ENCODE measurements at places on chromosomes 13 and 19. TPM values are rescaled to one million over a fixed set of nuclear protein-coding genes. Genes with fewer than 3 reads are reported as not detected.

GRCh38 chr13:50386541-50387050 is 371.4 kb downstream of the KCNRG start:
- no peak for DNase-seq

The XRCC1 gene
- 13.9 TPM for total RNA-seq

The NR1H2 gene
- 15.1 TPM for total RNA-seq

GRCh38 chr13:33080972-33081590 is 64.9 kb downstream of the KL start:
- no peak for DNase-seq

GRCh38 chr13:113243847-113244246 is 34.4 kb downstream of the CUL4A start:
- DNase-seq: no peak

- DNase-seq: peak; percentile 91
Measured at GRCh38 chr19:15265850-15266248, 33.6 kb upstream of the EPHX3 start.

- DNase-seq: no peak
Measured at GRCh38 chr19:55276720-55277430, 3.0 kb downstream of the HSPBP1 start.

- DNase-seq: no peak
Measured at GRCh38 chr19:615619-616018, 17.7 kb downstream of the POLRMT start.

The PLPPR3 gene
- 119 TPM for total RNA-seq

DNA sequence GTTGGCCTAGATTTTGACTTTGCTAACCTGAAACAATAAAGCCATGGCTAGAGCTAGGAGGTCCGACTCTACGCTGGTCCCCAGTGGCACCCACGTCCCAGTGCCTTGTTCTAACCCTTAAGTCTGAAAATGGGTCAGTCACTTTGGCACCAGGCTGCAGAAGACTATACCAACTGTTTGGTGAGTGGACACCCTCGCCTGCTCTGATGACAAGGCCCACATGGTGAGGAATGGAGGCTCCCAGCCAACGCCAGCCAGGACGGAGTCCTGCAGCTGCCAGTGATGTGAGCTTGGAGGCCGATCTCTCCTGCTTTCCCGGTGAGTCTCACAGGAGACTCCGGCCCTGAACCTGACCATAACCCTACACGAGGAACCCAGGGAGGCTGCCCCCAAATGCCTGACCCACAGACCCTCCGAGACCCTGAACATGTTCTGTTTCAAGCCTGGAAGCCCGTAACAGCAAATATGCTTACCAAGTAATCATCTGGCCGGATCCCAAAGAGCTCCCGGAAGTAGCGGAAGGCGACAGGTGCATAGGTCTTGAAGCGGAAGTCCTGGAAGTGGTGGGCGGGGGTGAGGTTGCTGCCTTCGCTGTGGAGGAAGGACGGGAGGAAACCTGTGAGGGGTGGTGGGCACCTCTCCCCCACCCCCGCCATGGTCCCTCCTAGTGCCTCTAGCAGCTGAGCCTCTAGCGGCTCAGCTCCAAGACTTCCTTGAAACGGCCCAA is 34.1 kb upstream of the CACTIN start:
- DNase-seq: no peak

DNA sequence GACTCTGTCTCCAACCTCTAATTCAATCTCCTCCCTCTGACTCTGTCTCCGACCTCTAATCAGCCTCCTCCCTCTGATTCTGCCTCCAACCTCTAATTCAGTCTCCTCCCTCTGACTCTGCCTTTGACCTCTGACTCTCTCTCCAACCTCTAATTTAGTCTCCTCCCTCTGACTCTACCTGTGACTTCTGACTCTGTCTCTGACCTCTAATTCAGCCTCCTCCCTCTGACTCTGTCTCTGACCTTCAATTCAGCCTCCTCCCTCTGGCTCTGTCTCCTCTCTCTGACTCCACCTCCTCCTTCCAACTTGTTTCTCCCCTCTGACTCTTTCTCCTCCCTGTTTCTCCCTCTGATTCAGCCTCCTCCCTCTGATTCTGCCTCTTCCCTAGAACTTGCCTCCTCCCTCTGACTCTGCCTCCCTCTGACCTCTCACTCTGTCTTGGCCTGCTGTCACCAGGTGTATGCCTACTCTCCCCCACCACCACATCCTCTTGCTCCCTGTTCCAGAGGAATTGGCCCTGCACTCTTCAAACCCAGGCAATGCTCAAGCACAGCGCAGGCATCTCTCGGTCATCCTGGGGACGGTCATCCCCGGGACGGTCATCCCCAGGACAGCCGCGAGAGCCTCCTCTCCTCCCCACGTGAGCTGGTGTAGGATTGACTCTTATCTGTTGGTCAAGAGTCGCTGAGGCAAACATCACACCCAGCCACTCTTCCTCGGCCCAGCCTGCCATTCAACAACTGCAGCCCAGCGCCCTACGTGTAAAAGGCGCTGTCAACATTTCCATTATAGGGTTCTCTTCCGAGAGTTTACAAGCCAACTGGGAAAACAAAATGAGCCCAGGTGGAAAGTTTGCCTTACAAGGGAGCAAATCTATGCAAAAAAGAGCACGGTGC is 60.2 kb downstream of the ZIC5 start:
- DNase-seq: no peak

The DMKN gene
- under 0.01 TPM for total RNA-seq

The IGFL3 gene
- total RNA-seq: not detected

- no peak for DNase-seq
Measured at GRCh38 chr13:104034891-104035290, 968.7 kb upstream of the SLC10A2 start.

DNA sequence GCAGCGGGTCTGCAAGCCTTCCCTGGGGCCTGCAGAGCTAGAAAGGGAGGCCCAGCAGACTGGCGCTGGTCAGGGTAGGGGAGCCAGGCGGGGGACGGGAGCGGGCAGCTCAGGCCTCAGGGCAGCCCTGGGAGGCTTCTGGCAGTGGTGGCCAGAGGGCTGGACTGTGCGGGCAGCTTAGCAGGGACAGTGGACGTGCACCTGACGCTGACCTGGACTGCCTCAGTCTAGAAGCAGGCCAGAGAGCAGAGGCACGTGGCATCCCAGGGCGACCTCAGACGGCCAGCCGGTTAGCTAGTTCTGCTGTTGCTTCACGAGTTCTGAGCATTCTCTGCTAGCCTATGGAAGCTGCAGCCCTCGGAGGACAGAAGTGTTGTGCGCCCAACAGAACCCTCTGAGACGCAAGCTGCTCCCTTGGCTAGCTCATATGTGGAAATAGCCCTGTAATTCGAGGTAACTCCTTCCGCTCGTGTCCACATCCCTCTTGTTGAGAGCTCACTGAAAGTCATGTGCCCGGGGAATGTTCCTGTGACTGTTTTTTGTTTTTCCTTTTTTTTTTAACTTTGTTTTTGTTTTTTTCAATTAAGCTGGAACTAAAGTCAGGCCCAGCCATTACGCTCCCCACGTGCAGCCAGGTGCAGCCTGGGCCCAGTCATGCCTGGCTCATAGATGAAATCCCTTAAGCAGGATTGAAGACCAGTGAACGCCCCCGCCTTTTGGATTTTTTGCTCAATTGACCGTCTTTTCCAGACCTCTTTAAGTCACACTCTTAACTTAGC is 1.9 kb upstream of the FAM174C start:
- DNase-seq: no peak

GRCh38 chr19:8441725-8442544 is 2.8 kb upstream of the HNRNPM start:
- DNase-seq: no peak

- DNase-seq: peak; percentile 77
Measured at GRCh38 chr19:3375221-3376090, 9.1 kb downstream of the NFIC start.

DNA sequence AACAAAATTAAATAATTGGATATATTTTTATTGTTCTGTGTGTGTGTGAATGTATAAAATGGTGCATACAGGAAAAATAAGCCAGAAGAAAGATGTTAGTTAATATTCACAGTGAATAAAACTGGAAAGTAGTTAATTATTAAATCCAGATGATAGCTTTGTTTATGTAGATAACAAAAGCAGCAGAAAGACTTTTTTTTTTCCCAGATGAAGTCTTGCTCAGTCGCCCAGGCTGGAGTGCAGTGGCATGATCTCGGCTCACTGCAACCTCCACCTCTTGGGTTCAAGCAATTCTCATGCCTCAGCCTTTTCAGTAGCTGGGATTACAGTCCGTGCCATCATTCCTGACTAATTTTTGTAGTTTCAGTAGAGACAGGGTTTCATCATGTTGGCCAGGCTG is 140.1 kb downstream of the ZNF486 start:
- no peak for DNase-seq

The HSH2D gene
- under 0.01 TPM for total RNA-seq

All from frontal cortex (tissue), 4 donors.